Thoracic aorta (tissue), 2 donors: ENCODE measurements at places on chromosomes 5 and 9.

DNA sequence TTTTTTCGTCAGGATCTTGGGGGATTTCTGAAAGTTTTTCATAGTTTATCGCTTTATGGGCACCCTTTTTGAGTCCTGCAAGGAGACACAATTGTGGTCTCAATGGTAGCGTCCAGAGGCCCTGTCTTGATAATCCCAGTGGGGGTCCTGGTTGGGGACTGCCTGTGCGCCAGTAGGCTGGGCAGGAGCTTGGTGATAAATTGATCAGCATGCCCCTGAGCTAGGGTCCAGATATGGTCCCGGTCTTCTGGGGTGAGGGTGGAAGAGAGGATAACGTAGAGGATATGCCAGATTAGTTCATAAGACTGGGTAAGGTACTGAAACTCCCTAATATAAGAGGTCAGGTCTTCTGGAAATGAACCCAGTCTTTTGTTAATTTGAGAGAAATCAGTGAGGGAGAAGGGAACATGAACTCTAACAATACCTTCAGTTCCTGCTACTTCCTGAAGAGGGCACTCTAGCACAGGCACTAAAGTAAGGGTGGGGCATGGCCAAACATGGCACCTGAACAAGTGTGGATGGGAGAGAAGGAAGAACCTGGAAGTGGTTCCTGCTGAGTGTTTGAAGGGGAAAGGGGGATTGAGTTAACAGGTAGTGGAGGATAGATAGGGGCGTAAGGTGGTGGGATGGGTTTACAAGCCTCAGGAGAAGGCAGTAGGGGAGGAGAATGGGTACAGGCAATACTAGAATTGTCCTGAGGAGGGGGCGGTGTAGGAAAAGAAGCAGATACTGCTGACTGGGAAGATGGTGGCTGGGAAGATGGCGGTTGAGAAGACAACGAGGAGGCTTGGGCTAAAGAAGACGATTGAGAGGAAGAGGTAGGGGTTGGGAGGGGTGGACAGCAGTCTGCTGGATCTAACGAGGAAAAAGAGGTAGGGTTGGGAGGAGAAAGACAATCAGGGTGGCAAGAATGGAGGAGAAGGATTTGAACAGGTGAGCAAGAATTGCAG is 33.8 kb upstream of the ANXA2R start:
- no peak for DNase-seq

DNA sequence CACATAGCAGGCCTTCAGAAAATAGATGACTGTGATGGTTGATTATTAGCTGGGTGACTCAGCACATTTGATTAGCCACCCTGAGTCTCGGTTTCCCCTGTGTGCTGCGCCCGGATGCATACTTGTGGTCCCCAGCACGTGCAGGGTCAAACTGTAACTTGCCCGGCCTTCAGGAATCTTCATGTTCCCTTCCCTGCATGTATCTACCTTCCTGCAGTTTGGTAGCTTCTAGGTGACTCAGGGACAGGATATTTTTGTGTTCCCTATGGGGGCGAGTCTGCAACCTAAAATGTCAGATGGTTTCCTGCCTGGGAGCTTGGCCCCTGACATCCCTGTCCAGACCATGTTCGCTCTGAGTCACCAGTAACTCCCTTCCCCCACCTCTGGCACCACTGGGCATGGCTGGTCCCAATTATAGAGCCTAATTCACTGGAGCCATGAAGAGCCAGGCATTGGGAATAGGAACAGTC is 13.2 kb downstream of the PTGS1 start:
- DNase-seq, result peak; percentile 28

DNA sequence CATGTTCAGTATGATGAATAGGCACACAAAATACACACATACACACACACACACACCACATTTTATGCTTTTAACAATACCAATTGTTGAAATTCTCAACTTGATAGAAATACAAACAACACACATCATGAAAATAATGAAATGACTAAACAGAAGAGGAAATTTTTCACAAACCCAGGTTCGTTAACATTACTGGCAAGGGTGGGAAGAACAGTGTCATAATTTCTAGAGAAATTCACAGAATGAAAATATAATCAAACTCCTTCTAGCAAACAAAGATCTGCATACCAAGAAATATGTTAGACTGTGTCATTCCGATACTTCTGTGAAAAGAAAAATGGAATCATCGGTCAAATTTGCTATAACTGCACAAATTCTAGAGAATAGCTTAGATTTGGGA is 41.9 kb downstream of the ST8SIA4 start:
- no peak for DNase-seq

DNA sequence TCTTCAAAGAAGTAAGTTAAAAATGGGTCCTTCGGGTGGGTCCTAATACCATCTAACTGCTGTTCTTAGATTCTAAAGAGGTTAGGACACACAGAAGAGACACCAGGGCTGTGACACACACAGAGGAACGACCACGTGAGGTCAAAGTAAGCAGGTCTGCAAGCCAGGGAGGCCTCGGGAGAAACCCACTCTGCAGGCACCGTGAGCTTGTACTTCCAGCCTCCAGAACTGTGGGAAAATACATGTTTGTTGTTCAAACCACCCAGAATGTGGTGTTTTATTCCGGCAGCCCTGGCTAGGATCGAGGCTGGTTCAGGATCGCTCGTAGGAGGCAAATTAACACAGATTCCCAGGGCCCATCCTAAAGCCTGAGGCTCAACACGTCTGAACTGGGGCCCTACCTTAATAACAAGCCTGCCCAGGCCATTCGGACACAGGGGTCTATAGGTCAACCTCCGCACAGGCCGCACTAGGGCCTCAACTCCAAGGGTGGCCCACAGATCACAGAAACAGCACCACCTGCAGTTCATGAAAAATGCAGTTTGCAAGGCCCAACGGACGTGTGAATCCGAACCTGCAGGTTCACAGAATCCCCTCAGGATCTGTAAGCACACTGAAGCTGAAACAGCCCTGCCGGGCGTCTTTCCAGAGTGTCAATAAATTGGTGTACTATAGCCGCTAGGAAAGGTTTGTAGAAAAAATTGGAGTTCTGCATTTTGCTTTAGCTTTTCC is 7.1 kb downstream of the MED10 start:
- no peak for DNase-seq

GRCh38 chr5:154523104-154523503 is 45.1 kb upstream of the HAND1 start:
- DNase-seq, result no peak
